ENCODE measurements at places on chromosomes 2 and 18. TPM values are rescaled to one million over a fixed set of nuclear protein-coding genes. Genes with fewer than 3 reads are reported as not detected.

GRCh38 chr2:37919631-37920032 lies 5.5 kb upstream of the RMDN2 start:
- H3K27me3 ChIP-seq = peaks cover 30% of the 10 kb centered on the region
- no peak overlapping the region for H3K4me3 ChIP-seq
- H3K27ac ChIP-seq = no peak overlapping the region
- H3K4me1 ChIP-seq = peaks cover 5% of the 10 kb centered on the region

DNA sequence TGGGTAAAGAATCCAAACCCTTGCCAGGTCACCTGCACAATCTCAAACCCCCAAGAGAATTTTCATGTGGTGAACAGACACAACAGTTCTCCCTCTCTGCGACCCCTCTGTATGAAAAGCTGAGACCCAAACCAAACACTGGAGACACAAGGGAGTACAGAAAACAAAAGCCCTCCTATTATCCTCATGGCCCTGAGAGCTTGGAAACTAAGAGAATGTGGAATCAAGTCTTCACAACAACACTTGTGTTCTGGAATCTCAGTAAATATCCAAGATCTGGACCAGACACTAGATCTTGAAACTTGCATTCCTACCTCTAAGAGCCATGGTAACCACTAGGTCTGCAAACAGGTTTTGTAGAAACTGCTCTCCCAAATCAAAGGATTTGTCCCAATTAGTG lies 50.1 kb upstream of the CCDC150 start:
- DNase-seq = no peak
- peaks cover 8% of the 10 kb centered on the region for H3K4me1 ChIP-seq
- no peak overlapping the region for H3K4me3 ChIP-seq
- H3K27ac ChIP-seq = no peak overlapping the region

DNA sequence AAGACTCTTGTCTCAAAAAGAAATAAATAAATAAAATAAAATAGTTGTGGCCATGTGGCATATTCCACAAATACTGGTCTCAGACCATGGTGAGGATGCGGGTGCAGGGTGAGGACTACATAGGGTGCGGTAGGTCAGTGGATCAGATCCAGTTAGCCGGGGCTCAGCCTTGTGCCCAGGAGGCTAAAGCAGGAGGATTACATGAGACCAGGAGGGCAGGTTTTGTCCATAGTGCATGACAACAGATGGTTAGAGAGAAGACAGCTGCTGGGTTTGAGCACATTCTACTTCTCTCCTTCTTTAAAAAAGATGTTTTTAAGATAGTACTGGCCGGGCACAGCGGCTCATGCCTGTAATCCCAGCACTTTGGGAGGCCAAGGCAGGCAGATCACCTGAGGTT lies 12.8 kb upstream of the PSD4 start:
- DNase-seq = no peak
- no peaks in the 10 kb centered on the region for H3K36me3 ChIP-seq
- H3K4me3 ChIP-seq = no peak overlapping the region

DNA sequence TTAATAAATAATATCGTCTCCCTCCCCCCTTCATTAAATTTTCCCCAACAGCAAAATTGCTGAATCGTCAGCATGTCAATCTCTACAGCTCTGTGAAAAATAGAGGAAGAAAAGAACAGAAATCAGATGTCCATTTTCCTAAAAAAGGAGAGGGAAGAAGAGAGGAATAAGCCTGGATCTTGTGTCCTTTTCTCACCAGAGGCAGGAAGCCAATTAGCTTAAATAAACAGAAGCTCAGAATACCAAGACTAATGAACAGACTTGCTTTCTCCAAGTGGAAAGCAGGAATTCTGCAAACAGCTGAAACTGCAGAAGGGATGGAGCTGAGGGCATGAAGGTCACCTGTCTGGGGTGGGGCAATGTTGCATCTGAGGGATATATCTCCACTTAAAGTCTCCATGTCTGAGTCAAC lies 265.7 kb downstream of the CCDC85A start:
- no peak overlapping the region for H3K4me3 ChIP-seq
- H3K36me3 ChIP-seq = no peaks in the 10 kb centered on the region
- no peaks in the 10 kb centered on the region for H3K4me1 ChIP-seq
- no peak overlapping the region for H3K27ac ChIP-seq
- DNase-seq = no peak
- H3K27me3 ChIP-seq = no peaks in the 10 kb centered on the region

GRCh38 chr18:24500766-24501165 lies 40.3 kb downstream of the HRH4 start:
- no peak for DNase-seq
- H3K4me1 ChIP-seq = no peaks in the 10 kb centered on the region
- peaks cover 5% of the 10 kb centered on the region for H3K27me3 ChIP-seq

- no peaks in the 10 kb centered on the region for H3K36me3 ChIP-seq
- no peak for DNase-seq
- no peak overlapping the region for H3K4me3 ChIP-seq
- no peaks in the 10 kb centered on the region for H3K4me1 ChIP-seq
Measured at GRCh38 chr2:216554286-216554685, 55.6 kb downstream of the RPL37A start.

- H3K4me1 ChIP-seq = no peaks in the 10 kb centered on the region
- H3K36me3 ChIP-seq = no peaks in the 10 kb centered on the region
- no peak overlapping the region for H3K4me3 ChIP-seq
- no peak for DNase-seq
- no peaks in the 10 kb centered on the region for H3K27me3 ChIP-seq
- H3K27ac ChIP-seq = no peak overlapping the region
Measured at GRCh38 chr2:51027442-51027841, 4.5 kb downstream of the NRXN1 start.

GRCh38 chr2:134884435-134884834 lies 34.2 kb upstream of the CCNT2 start:
- no peak overlapping the region for H3K27ac ChIP-seq
- DNase-seq = no peak
- peaks cover 5% of the 10 kb centered on the region for H3K27me3 ChIP-seq
- no peaks in the 10 kb centered on the region for H3K4me1 ChIP-seq
- no peak overlapping the region for H3K4me3 ChIP-seq

GRCh38 chr2:89763254-89763580 lies 1071.7 kb downstream of the RPIA start:
- no peak overlapping the region for H3K4me3 ChIP-seq
- H3K27me3 ChIP-seq = peaks cover 6% of the 10 kb centered on the region
- DNase-seq = no peak
- no peaks in the 10 kb centered on the region for H3K4me1 ChIP-seq
- no peak overlapping the region for H3K27ac ChIP-seq
- no peaks in the 10 kb centered on the region for H3K36me3 ChIP-seq

DNA sequence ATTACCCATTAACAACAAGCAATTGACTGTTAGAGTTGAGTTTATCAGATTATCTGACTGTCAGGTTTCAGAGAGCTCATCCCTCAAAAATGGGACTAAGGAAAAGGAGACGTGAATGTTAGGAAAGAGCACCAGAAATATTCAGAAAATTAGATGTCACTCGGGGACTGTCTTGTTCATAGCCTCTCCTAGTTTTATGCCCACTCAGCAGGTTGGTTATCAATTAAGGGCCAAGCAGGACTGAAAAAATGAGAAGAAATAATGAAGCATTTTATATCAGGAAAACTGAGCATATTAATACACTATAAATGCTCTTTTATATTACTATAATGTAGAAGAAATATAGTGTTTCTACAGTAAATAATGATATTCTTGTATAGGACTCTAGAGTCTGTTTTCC lies 188.1 kb upstream of the NRXN1 start:
- no peaks in the 10 kb centered on the region for H3K36me3 ChIP-seq
- H3K4me3 ChIP-seq = no peak overlapping the region
- no peaks in the 10 kb centered on the region for H3K4me1 ChIP-seq
- DNase-seq = no peak
- H3K27ac ChIP-seq = no peak overlapping the region
- H3K27me3 ChIP-seq = no peaks in the 10 kb centered on the region

GRCh38 chr2:241363426-241363825 lies 7.3 kb downstream of the FARP2 start:
- no peak overlapping the region for H3K27ac ChIP-seq
- no peaks in the 10 kb centered on the region for H3K27me3 ChIP-seq
- H3K4me1 ChIP-seq = no peaks in the 10 kb centered on the region
- H3K36me3 ChIP-seq = no peaks in the 10 kb centered on the region

GRCh38 chr2:136495636-136496035 lies 269.7 kb upstream of the THSD7B start:
- H3K27me3 ChIP-seq = peaks cover 3% of the 10 kb centered on the region
- H3K4me3 ChIP-seq = no peak overlapping the region
- DNase-seq = no peak
- H3K36me3 ChIP-seq = no peaks in the 10 kb centered on the region
- H3K27ac ChIP-seq = no peak overlapping the region

GRCh38 chr2:68371581-68371980 lies 6.5 kb downstream of the PLEK start:
- H3K27me3 ChIP-seq = no peaks in the 10 kb centered on the region
- peak overlapping the region; percentile 41 for H3K4me3 ChIP-seq
- H3K27ac ChIP-seq = no peak overlapping the region
- H3K4me1 ChIP-seq = peaks cover 7% of the 10 kb centered on the region
- DNase-seq = peak; percentile 6

GRCh38 chr2:178256382-178257042 lies 62.2 kb downstream of the OSBPL6 start:
- no peaks in the 10 kb centered on the region for H3K4me1 ChIP-seq
- no peak overlapping the region for H3K4me3 ChIP-seq
- H3K36me3 ChIP-seq = no peaks in the 10 kb centered on the region
- peaks cover 2% of the 10 kb centered on the region for H3K27me3 ChIP-seq
- no peak for DNase-seq

DNA sequence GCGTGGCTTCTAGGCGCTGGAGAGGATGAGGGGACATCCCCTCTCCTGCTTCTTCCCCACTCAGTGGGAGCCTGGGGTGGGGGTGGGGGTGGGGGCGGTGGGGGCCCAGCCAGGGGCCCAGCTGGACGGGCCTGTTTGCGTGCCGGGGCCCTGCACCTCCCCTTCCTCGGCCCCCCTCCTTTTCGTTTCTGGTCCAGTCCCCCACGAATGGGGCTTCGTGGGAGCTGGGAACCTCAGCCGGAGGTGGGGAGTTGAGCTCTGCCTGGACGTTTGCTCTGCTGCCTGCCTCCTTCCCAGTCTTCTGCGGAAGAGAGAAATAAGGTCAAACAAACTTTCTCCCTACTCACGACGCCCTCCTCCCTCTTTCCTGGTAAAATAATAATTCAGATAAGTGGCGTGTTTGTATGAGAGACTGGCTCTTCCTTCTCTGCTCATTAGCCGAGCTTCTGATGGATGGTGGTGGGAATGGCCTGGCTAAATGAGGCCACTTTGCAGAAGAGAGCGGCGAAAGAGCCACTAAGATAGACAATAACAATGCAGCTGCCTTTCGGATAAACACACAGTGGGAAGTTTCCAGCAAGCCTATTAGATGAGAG lies 782 bp downstream of the MTA3 start:
- no peak overlapping the region for H3K27ac ChIP-seq
- H3K4me3 ChIP-seq = peak overlapping the region; percentile 65
- no peaks in the 10 kb centered on the region for H3K27me3 ChIP-seq
- peaks cover 10% of the 10 kb centered on the region for H3K4me1 ChIP-seq
- no peaks in the 10 kb centered on the region for H3K36me3 ChIP-seq

DNA sequence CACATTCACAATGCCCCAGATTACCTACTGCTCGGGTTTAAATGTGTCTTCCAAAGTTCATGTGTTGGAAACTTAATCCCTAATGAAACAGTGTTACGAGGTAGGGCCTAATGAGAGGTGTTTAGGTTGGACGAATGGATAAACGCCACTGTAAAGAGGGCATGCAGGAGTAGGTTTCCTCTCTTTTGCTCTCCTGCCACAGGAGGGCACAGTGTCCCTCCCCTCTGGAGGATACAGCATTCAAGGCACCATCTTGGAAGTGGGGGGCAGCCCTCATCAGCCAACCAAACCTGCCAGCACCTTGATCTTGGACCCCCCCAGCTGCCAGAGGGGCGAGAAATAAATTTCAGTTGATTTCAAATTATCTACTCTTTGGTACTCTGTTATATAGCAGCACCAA lies 103.5 kb downstream of the TSHZ1 start:
- no peak overlapping the region for H3K27ac ChIP-seq
- H3K4me3 ChIP-seq = no peak overlapping the region
- no peaks in the 10 kb centered on the region for H3K36me3 ChIP-seq
- no peaks in the 10 kb centered on the region for H3K4me1 ChIP-seq
- H3K27me3 ChIP-seq = no peaks in the 10 kb centered on the region

GRCh38 chr2:165868211-165868610 lies 74.2 kb upstream of the GALNT3 start:
- no peaks in the 10 kb centered on the region for H3K27me3 ChIP-seq
- H3K36me3 ChIP-seq = no peaks in the 10 kb centered on the region
- DNase-seq = no peak
- H3K27ac ChIP-seq = no peak overlapping the region
- no peaks in the 10 kb centered on the region for H3K4me1 ChIP-seq

GRCh38 chr18:2920027-2920426 lies 73.2 kb downstream of the EMILIN2 start:
- no peak for DNase-seq
- no peak overlapping the region for H3K27ac ChIP-seq
- H3K4me3 ChIP-seq = no peak overlapping the region
- H3K27me3 ChIP-seq = no peaks in the 10 kb centered on the region
- peaks cover 95% of the 10 kb centered on the region for H3K36me3 ChIP-seq
- peaks cover 6% of the 10 kb centered on the region for H3K4me1 ChIP-seq

- no peaks in the 10 kb centered on the region for H3K27me3 ChIP-seq
- no peak overlapping the region for H3K4me3 ChIP-seq
- no peaks in the 10 kb centered on the region for H3K36me3 ChIP-seq
Measured at GRCh38 chr2:28325567-28326468, 66.8 kb upstream of the FOSL2 start.

GRCh38 chr18:43934781-43935471 lies 657.6 kb upstream of the SYT4 start:
- no peaks in the 10 kb centered on the region for H3K27me3 ChIP-seq
- H3K4me1 ChIP-seq = no peaks in the 10 kb centered on the region
- H3K27ac ChIP-seq = no peak overlapping the region
- no peak overlapping the region for H3K4me3 ChIP-seq
- no peaks in the 10 kb centered on the region for H3K36me3 ChIP-seq
- no peak for DNase-seq

GRCh38 chr2:188893972-188894371 lies 80.2 kb upstream of the COL3A1 start:
- no peak overlapping the region for H3K4me3 ChIP-seq
- no peaks in the 10 kb centered on the region for H3K36me3 ChIP-seq
- H3K27me3 ChIP-seq = no peaks in the 10 kb centered on the region
- H3K4me1 ChIP-seq = no peaks in the 10 kb centered on the region
- DNase-seq = no peak

RPE gene
- 17.9 TPM for total RNA-seq

TUBA4B gene
- total RNA-seq = not detected

RELCH gene
- total RNA-seq = 76.5 TPM

NEU2 gene
- not detected for total RNA-seq

SERPINB3 gene
- not detected for total RNA-seq

NT5C1B gene
- not detected for total RNA-seq

MYO7B gene
- not detected for total RNA-seq

IL37 gene
- total RNA-seq = not detected

CNGA3 gene
- total RNA-seq = not detected

IL36G gene
- not detected for total RNA-seq

RTN4 gene
- 84.2 TPM for total RNA-seq

PXDN gene
- total RNA-seq = 0.79 TPM

ABHD1 gene
- 0.89 TPM for total RNA-seq
